Esophagus muscularis mucosa (tissue), 4 donors: ENCODE measurements at places on chromosomes 6 and 20. TPM values are rescaled to one million over a fixed set of nuclear protein-coding genes. Genes with fewer than 3 reads are reported as not detected.
A peak's percentile ranks its signal among the peaks of the same experiment; 100 is the strongest.

PSMB8 gene
- 25.7 TPM for total RNA-seq

DNA sequence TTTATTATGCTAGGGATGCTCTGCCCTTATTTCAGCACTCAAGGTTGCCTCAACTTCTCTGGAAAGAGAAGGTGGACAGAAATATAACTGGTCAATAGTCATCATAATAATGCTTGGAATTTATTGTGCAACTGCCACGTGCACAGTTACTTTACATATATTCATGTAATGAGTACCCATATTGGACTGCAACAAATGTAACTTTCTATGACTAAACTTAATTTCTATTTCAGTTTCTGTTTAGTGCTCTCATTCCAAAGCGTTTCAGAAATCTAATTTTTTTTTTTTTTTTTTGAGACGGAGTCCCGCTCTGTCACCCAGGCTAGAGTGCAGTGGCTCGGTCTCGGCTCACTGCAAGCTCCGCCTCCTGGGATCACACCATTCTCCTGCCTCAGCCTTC is 28.3 kb upstream of the CD83 start:
- DNase-seq = no peak

BPIFB2 gene
- total RNA-seq = not detected

GRCh38 chr6:154466139-154466538 is 44.3 kb downstream of the CNKSR3 start:
- no peak for DNase-seq

GRCh38 chr20:24382743-24383142 is 86.7 kb upstream of the SYNDIG1 start:
- peak; percentile 83 for DNase-seq
